ENCODE measurements at places on chromosomes 2 and 18. TPM values are rescaled to one million over a fixed set of nuclear protein-coding genes. Genes with fewer than 3 reads are reported as not detected.
A peak's percentile ranks its signal among the peaks of the same experiment; 100 is the strongest.

DNA sequence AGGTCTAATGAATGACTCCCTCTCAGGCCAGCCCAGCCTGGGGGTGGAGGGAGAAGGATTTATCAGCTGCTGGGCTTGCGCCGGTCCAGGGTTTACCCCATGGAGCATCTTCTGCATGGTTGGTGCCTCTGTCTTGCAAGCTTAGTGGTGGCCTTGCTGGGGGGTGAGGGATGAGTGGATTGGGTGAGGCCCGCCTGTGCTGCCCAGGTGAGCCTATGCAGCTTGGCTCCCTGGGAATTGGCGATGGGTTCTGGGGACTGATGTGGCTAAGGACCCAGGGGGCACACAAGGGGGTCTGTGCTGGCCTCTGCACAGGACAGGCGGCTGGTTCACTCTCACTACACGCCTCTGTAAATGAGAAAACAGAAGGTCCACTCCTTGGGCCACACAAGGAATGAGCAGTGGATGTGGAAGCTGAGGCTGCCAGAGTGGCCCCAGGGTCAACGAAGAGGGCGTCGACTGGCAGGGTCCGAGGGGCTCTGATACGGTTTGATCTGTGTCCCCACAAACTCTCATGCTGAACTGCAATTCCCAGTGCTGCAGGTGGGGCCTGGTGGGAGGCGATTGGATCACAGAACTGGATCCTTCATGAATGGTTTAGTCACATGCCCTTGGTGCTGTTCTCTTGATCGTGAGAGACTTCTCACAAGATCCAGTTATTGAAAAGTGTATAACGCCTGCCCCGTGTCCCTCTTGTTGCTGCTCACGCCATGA lies 151.6 kb upstream of the HDAC4 start:
- no peak for DNase-seq

DNA sequence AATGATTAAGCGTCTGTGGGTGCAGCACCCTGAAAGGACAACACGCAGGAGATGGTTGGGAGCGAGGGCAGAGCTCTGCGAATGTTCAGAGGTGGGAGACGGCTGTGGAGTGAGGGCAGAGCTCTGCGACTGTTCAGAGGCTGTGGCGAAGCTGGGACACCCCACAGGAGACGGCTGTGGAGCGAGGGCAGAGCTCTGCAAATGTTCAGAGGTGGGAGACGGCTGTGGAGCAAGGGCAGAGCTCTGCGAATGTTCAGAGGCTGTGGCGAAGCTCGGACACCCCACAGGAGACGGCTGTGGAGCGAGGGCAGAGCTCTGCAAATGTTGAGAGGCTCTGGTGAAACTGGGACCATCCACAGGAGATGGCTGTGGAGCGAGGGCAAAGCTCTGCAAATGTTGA lies 40.0 kb upstream of the SNTG2 start:
- no peak for DNase-seq

GRCh38 chr2:240782221-240782885 lies 37.7 kb downstream of the KIF1A start:
- DNase-seq: no peak

DNA sequence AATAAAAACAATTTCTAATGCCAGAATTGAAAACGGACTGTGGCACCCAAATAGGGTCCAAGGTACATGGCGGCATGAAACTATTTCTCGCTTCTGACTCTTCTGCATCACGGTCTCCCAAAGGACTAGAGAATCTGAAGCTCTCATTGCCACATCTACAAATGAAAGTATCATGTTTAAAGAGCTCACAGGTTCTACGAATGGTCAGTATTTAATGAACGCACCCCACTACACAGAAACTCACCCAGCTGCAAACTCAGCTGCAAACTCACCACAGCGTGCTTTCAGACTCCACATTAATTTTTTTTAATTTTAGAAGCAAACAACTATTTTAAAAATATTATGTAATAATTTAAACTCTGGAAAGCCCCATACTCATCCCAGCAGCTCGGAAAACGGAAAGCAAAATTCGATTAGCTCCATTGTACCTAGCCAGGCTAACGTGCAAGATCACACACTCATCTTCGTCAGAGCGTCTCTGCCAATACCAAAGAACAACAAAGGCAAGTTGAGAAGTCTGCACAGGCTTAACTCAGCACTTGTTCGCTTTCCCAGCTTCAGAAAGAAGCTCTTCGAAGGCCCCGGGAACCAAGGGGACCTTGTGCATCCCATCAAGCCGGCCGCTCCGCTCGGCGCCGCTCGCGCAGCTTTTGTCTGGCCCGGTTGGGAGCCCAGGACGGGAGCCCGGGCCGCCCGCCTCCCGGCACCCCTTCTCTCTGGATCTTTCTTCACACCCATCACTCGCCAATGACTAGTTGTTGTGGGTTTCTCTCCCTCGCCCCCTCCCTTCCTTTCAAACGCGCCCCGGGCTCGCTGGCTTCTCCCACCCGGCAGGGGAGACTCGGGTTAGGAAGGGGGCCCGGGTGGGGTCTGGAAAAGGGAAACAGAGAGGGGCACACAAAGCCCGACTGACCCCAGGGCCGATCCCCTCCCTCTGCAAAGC lies 785 bp downstream of the CLASP1 start:
- DNase-seq: peak; percentile 66

DNA sequence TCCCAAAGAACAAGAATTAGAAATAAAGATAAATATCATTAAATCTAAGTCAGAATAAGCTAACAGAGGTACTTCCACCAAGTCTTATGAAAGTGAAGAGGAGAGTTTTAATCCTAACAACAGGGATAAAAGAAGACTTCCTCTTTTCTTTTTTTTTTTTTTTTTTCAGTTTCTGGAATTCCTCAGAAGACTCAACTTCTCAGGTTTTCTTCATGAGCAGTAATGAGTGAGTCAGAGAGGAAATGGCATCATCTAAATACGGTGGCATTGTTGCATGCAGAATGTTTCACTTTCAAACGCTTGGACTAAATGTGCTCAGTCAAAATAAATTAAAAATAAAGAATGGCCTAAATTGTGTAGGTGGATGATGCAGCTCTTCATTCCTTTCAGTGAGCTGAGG lies 45.6 kb upstream of the ARHGAP15 start:
- no peak for DNase-seq

DNA sequence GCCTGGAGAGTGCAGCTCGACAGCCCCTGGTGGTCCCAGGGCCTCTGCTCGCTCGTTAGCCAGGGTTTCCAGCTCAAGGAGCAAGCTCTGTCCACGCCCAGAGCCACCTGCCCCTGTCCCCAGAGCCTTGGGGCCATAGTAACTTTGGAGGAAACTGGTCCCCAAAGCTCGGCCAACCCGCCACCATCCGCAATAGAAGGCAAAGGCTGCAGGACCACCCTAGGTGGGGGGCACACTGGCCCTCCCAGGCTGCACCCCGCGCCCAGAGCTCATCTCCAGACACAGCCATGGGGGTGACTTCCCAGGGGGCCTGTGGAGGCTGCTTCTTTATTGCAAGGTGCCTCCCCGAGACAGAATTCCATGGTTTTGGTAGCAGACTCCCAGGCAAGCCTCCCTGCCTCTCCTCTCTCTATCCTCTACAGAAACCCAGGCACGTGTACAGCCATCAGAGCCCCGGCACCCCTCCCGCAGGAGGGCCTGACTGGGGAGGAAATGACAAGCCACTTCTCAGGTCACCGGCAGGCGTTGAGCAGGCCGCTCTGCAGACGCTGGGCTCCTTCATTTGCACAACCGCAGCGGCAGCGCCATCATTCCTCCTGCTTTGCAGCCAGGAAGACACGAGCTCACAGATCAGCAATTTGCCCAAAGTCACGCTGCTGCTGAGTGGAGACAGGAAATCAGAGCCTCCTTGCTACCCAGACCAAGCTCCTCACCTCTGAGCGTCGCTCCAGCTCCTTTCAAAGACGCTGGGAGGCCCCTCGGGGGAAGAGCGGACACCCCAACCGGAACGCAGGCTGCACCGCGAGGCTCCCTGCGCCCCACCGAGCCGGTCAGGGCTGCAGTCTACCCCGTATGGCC lies 80.2 kb downstream of the NDUFA10 start:
- peak; percentile 67 for DNase-seq

DNA sequence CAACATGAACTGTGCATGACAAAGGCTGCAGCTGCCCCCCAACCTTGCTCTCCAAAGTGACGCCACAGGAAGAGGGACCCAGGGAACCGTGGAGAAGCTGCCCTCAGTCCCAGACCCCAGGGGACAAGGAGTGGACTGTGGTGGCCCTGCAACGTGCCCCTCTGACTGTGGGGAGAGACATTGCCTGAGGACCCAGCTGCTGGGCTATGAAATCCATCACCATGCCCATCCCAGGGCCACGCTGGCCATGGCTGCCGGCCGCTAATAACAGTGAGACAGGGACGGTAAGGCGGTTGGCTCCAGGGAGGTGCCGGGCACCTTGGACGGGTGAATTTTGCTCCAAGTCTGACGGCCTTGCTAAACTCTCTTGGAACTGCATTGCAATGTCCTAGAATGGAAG lies 211.3 kb upstream of the HDAC4 start:
- no peak for DNase-seq

GRCh38 chr2:225086915-225087314 lies 44.6 kb upstream of the DOCK10 start:
- DNase-seq: no peak

GRCh38 chr2:222232372-222232771 lies 66.4 kb downstream of the PAX3 start:
- DNase-seq: no peak

GRCh38 chr2:119482481-119483394 lies 41.5 kb downstream of the SCTR start:
- DNase-seq: peak; percentile 69

- DNase-seq: no peak
Observed at GRCh38 chr2:78585871-78586270, 439.6 kb upstream of the REG3G start.

- no peak for DNase-seq
Observed at GRCh38 chr2:42105330-42106256, 57.8 kb downstream of the PKDCC start.

GRCh38 chr2:234212534-234212933 lies 162.0 kb downstream of the SPP2 start:
- no peak for DNase-seq

- no peak for DNase-seq
Observed at GRCh38 chr2:175402571-175402970, 221.1 kb upstream of the ATP5MC3 start.

- no peak for DNase-seq
Observed at GRCh38 chr2:14760169-14760568, 127.7 kb downstream of the LRATD1 start.

DNA sequence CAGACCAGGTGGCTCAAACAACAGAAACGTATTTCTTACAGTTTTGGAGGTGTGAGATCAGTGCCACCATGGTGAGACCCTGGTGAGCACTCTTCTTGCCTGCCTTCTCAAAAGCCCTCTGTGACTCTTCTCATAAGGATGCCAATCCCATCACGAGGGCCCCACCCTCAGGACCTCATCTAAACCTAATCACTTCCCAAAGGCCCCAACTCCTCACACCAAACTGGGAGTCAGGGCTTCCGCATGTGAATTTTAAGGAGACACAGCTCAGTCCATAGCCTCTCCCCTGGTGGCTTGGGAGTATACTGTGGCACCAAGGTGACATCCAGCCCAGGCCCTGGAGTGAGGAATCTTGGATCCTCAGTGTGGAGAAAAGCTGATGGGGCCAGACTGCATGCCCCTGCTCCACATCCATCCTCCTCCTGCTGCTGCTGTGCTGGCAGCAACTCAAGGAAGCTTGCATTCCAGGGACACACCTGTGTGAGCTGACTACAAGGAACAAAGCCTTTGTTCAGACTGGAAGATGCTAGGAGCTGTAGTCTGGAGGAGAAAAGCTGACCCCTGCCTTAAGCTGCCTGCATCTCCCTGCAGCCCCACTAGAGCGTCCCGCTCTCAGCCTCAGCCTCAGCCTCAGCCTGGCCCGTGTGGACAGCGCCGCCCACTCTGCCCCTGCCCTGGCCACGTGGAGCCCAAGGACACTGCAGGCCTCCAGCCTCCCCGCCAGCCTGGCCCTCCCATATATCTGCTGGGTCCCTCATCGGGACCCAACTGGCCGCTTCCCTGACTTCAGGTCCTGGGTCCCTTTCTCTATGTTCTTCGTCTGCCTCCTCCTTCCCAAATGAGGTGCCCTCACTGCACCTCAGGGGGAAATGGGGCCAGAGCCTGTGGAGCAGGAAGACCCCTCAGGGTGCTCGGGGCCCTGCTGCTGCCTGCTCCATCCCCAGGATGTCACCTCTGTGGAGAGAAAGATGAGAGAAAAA lies 87.8 kb upstream of the RAB6C start:
- DNase-seq: no peak

GRCh38 chr2:85266146-85267041 lies 61.4 kb downstream of the TGOLN2 start:
- peak; percentile 73 for DNase-seq

DNA sequence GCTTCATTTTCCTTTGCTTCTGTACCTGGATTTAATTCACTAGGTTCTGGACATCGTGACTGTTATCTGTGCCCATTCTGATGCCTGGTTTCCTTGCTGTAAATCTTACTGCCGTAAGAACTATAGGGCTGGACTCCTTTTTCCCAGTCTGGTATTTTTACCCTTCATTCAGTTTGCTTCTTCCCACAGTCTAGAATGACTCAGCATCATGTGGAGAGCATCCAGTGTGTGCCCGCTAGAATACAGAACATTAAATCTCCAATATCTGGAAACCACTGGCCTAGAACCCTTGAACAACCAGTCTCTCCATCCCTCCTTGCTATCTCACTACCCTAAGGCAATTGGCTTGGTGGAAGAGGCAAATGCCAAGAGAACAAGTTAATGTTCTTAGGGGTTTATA lies 1075.4 kb upstream of the ZEB2 start:
- DNase-seq: no peak

- no peak for DNase-seq
Observed at GRCh38 chr18:79399275-79400081, 3.7 kb downstream of the NFATC1 start.

DNA sequence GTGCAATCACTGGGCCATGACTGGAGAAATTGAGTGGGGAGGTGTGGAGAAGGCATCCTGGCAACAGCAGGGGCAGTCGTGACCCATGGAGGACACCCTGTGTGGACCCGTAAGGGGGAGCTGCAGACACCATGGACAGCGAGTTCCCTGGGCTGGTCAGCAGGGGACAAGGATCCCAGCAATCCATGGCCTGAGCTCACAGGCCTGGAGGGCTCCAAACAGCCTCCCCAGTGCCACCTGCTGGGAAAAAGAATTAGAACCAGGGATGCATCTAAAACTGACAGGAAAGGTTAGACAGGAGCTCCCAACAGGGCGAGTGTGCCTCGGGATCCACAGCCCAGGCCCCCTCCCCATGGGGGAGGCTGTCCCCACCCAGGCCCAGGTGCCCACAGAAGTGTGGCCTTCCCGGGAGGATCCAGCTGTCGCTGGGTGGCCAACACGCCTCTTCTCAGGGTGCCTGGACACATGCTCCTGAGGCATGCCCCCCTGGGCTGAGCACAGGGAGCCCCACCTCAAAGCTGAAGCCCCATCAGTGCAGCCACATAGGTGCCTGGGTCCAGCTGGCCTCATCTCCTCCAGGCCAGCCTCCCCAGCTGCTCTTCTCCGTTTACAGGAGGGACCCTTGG lies 20.5 kb upstream of the KIF1A start:
- peak; percentile 93 for DNase-seq

GRCh38 chr2:6975988-6976387 lies 58.8 kb downstream of the RNF144A start:
- no peak for DNase-seq

- no peak for DNase-seq
Observed at GRCh38 chr2:73243884-73244570, 9.9 kb downstream of the CCT7 start.

The MAL gene
- 477 TPM for total RNA-seq

The NEB gene
- total RNA-seq: 0.88 TPM

The ADCYAP1 gene
- 11.1 TPM for total RNA-seq

The NR4A2 gene
- total RNA-seq: 2.4 TPM

The GCG gene
- total RNA-seq: not detected

The UGT1A4 gene
- total RNA-seq: 1.1 TPM

The TXNDC2 gene
- total RNA-seq: 0.16 TPM

The RIT2 gene
- total RNA-seq: not detected

The C2orf92 gene
- 7.3 TPM for total RNA-seq

The C2orf66 gene
- not detected for total RNA-seq
